ENCODE measurements at places on chromosomes 4 and X.

- no peak for DNase-seq
Observed at GRCh38 chrX:68146054-68146453, 287.2 kb downstream of the OPHN1 start.

- no peak for DNase-seq
Observed at GRCh38 chrX:10089378-10089795, 67.4 kb upstream of the CLCN4 start.

- DNase-seq = no peak
Observed at GRCh38 chrX:11380187-11380844, 87.1 kb downstream of the AMELX start.

DNA sequence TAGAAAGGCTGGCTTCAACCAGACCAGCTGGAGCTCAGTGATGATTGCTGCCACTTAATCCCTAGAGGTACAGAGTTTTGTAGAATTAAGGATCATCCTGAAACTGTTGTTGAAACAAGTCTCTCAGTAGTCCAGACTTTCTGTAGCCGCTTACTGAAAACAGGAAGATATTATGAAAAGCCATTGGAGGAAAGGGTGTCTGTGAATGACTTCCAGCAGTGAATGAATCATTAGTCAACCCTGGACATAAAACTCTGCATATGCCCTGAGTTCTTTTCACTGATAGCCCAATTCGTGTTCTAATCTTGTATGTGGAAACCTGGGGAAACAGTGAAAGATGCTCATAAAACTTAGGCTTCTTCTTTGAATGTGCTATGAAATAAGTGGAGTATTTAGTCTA is 14.8 kb downstream of the HOPX start:
- DNase-seq = no peak

DNA sequence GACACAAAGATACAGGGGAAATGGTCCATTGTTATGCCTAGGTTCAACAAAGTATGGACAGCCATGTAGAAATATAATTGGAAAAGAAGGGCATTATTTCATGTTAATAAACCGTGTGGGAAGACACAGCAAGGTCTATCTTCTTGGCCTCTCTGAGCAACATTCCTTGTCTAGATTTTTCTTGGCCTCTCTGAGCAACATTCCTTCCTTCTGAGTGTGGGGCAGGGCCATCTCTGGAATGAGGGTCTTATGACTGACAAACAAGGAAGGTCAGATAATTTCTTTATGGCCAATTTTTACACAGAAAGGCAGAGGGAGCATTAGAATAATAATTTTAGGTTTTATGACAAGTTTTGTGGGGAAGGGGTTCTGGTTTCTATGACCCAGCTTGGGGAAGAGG is 24.3 kb upstream of the MAOA start:
- DNase-seq = no peak

DNA sequence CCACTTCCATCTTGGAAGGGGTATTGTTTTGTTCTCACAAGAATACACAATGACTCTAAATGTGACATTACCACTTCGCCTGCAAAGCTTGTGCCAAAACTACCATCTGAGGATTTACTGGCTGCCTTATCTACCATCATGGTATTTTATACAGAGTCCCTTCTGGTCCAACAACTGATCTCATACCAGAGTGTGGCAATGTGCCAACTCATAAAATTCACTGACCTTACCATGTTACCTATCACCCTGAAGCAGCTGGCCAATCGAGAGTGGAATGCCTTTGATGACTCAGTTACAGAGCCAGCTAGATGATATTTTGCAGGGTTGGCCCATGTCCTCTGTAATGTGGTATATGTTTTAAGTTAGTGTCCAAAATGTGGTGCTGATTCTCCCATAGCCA is 3.8 kb upstream of the SERPINA7 start:
- no peak for DNase-seq

- no peak for DNase-seq
Observed at GRCh38 chrX:147173594-147173993, 359.1 kb upstream of the CXorf51A start.

- no peak for DNase-seq
Observed at GRCh38 chr4:168139336-168139735, 47.0 kb downstream of the ANXA10 start.

All from activated CD4-positive, alpha-beta T cell treated with anti-CD3 and anti-CD28 coated beads for 1 hour (primary cell).